ENCODE measurements at places on chromosomes 6 and 20.

GRCh38 chr6:169424149-169424804, 170.6 kb upstream of the THBS2 start:
- DNase-seq: no peak

- no peak for DNase-seq
These were observed 282.9 kb upstream of the RUNX2 start for GRCh38 chr6:45045253-45045601.

DNA sequence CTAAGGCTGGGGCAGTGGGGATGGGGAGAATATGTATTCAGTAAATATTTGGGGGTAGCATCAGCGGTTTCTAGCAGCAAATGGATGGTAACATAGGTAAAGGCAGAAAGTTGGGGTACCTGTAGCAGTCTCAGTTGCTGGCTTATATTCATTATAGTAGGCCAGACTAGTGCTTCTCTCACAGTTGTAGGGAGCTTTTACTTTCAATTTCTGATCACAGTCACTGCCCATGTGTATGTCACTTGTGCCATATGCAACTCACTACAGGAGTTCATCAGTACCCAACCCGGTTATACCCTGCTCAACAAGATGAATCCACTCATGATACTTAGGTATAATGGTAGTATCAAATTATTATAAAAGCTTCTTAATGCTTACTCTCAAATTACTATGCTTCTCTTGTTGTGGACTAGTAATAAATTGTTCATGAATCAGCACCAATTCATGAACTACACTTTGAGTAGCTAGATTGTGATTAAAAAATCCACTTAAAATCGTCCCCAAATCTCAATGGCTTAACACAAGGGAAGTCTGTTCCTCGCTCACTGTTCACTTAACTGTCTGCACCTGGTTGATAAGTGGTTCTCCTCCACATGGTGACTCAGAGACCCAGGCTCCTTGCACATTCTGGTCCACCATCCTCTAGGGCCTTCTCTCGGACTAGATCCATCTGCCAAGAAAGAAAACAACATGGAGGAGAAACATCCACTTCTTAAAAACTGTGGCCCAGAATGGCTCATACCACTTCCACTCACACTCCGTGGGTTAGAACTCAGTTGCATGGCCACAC, 31.3 kb upstream of the MYLIP start:
- DNase-seq: no peak

GRCh38 chr6:42156638-42157037, 14.2 kb upstream of the C6orf132 start:
- no peak for DNase-seq

DNA sequence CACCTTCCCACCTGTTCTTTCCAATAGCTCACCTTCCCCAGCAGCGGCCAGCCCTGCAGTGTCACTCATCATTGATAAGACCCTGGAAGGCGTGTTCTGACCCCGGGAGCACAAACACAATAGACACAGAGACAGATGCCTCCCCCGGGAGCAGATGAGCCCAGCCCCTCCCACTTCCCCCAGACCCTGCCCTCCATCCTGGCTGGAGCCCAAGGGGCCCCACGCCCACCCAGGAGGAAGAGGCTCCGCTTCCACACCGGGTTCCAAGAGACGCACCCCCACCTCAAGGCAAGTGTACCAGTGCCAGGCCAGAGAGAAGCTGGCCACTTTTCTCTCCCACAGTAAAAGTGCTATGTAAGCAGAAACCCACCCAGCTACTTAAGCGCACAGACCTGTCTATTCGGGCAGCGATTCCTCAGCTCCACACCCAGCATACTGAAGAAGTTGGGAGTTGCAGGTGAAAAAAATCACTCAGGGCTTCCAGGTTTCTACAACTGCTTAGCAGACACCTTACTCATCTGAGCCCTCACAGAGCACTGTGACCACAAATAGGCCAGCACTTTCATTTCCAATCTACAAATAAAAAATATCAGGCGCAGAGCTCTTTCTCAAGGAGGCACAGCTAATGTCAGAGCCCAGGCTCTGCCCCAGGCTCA, 93.4 kb upstream of the NXT1 start:
- DNase-seq: no peak

- DNase-seq: no peak
These were observed 41.6 kb upstream of the TMEM244 start for GRCh38 chr6:129902681-129903080.

DNA sequence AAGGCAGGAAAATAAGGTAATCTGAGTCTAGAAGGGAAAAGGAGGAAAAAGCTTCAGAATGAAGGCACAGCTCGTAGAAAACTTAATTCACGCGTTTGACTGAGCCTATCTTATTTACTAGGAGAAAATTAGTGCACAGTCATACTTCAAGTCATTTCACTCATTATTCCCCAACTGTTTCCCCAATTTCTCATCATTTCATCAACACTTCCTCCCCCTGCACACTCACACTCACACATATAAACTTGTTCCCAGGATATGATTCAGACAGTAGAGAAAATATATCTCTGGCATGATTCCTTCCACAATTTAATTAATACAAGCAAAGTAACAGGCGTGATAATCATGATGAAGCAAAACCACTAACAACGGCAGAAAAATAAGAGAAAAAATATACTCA, 94.5 kb upstream of the F13A1 start:
- DNase-seq: no peak

DNA sequence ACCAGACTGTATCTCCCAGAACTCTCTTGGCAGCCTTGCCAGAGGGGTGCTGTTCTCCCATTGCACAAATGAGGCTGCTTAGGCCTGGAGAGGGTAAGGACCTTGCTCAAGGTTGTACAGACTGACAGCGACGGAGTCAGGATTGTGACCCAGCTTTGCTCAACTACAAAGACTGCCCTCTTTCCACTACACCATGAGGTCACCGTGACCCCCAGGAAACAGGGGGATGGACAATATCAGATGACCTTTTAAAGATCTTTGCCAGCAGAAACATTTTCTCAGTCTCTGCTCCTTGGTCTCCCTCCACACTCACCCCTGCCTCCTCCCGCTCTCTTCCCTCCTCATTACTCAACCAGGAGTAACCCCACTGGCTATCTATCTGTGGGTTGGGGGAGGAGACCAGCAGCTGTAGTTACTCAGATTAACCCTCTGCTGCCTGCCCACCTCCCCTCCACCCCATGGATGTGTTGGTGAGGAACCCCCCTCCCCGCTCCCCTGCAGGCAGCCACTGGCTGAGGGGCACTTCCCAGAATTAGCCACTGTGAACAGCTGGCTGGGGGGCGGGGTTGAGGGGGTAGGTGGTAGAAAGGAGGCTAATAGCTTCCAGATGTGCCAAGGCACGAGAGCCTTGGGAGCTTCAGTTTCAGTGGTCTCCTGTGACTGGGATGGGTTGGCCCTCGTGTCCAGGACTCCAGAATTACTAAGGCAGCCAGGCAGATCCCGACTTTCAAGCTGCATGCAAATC, 26.9 kb upstream of the MRPS18A start:
- no peak for DNase-seq

DNA sequence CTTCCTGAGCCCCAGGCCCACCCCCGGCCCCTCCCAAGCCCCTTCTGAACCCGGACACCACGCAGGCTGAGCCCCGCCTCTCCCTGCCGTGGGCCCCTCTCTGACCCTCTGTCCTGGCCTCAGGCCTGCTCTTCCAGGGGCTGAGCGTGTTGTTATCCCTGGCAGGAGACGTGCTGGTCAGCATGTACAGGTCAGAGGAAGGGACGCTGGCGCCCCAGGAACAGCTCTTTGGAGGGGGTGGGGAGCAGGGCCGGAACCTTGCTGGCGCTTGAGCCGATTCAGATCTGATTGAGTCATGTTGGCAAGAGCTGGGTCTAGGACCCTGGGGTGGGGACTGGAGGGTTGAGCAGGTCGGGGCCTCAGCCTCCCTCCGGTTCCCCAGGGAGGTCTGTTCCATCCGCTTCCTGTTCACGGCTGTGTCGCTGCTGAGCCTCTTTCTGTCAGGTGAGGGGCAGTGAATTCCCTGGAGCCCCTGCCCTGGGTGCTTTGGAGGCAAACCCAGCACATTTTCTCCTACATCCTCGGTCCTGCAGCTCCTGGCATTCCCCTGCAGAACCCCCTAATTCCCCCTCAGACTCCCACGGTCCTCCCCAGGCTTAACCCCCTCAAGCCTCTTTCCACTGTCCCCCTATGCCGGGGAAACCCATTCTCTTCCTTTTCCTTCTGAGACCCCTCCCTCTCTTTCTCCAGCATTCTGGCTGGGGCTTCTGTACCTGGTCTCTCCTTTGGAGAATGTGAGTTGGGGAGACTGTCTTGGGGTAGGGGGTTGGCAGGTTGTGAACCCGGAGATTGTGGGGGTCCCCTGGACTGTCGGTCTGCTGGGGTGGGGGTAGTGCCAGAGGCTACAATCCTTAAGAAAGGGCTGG, 2.0 kb downstream of the SPAG4 start:
- DNase-seq: no peak

DNA sequence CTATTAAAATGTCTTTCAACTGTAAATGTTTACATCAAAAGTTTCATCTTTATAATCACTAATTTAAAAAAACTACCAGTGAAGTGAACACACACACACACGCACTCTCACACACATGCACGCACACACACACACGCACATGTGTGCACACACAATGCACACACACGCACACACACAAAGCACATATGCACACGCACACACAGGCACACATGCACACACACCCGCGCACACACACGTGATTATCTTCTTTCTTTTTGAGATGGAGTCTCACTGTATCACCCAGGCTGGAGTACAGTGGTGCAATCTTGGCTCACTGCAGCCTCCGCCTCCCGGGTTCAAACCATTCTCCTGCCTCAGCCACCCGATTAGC, 80.0 kb upstream of the FRMD1 start:
- no peak for DNase-seq

- DNase-seq: no peak
These were observed 7.3 kb downstream of the PNRC1 start for GRCh38 chr6:89087881-89088280.

GRCh38 chr20:5524896-5525295, 208.1 kb upstream of the PROKR2 start:
- DNase-seq: peak; percentile 79

GRCh38 chr6:150081702-150082101, 12.8 kb upstream of the ULBP3 start:
- DNase-seq: no peak
